GM13977 (cell line): ENCODE measurements at places on chromosomes 13 and 19.

GRCh38 chr19:22617614-22618320, 16.4 kb upstream of the ZNF492 start:
- DNase-seq: no peak

- peak; percentile 57 for DNase-seq
These were observed 17.1 kb downstream of the CARM1 start for GRCh38 chr19:10888421-10888866.

DNA sequence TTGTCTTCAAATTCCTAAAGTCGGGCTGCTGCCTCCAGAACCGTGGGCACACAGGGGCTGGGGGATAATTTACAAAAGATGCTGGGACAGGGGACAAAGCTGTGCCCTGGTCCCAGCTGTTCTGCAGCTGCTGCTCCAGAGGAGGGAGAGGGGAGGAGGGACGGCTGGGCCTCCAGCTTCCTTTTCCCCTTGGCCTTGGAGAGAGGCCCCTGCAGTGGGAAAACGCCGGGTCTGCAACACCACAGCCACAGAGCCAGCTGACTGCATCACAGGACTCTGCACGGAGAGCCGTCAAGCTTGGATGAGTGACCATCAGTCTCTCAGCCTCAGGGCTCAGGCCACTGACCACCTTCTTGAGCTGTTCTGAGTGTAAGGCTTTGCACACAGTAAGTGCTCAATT, 6.1 kb downstream of the DOCK6 start:
- DNase-seq: no peak

DNA sequence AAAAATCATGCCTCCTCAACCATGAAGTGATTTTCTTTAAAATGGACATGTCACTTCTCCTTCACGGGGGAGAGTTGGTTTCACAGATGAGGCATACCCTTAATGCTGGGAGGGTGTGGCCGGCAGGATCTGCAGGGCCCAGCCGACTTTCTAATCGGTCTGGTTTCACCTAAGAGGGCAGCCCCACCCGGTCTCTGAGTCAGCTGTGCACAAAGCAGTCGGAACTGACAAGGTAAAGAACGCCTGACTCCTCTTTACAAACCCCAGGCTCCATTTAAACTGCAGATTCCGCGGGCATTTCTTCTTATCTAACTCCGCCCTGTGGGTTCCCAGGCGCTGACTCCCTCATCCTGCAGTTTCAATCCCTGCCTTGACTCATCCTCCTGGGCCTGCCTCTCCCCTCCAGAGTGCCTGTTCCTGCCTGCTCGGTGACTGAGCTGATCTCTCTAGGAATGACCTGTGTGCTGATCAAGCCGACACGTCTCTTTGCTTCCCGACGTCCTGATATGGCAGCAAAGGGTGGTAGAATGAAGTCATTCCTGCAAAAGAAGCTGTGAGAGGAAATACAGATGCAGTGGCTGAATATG, 63.4 kb downstream of the EFNB2 start:
- no peak for DNase-seq

DNA sequence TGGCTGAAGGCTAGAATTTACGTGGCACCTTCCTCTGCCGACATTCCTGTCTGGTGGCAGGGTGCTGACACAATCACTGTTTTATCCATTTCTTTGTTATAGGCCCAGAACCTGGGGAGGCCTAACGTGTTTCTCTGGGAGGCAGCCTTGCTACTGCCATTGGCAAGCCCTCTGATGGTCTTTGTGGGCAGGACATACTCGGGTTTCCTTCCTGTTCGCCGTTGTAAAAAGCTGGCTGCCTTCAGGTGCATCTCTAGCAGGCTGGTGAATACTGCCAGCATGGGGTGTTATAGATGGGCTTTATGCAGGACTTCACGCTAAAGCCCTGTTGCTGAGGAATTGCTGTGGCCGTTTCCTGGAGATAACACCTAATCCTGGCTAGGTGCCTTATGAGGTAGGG, 28.1 kb downstream of the B3GLCT start:
- DNase-seq: no peak

GRCh38 chr13:98570929-98571372, 6.0 kb downstream of the STK24 start:
- peak; percentile 85 for DNase-seq

DNA sequence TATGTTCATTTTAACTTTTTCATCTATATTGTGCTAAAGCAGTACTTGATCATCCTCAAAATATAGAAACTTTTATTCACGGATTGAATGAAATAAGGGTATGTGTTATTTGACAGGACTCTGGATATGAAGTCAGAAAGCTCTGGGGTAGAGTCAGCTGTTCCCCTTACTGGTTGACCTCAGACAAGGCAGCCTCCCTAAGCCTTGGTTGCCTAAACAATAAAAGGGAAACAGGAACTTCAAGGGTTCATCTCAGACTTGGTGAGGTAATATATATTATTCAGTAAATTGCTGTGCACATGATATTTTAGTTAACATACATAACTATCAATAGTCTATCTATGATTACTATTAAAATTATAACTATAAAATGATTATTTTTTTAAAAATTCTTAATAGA, 13.6 kb downstream of the POLR1D start:
- DNase-seq: no peak

GRCh38 chr19:33730858-33731607, 65.6 kb upstream of the KCTD15 start:
- no peak for DNase-seq

GRCh38 chr13:70613295-70613694, 505.0 kb upstream of the KLHL1 start:
- no peak for DNase-seq

- no peak for DNase-seq
These were observed 6.0 kb downstream of the PNMA8B start for GRCh38 chr19:46489445-46490272.

DNA sequence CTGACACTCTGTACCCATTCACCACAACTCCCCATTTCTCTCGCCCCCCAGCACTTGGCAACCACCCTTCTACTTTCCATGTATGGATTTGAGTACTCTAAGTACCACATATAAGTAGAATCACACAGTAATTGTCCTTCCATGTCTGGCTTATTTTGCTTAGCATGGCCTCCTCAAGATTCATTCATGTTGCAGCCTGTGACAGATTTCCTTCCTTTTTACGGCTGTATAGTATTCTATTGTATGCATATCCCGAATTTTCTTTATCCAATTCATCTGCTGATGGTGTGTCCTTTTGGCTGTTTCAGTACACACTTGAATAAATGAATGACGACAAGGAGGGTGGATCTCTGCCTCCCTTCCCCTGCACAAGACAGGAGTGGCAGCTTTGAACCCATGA, 95.1 kb downstream of the ZNF536 start:
- DNase-seq: no peak

GRCh38 chr13:24670961-24671381, 9.2 kb upstream of the ATP12A start:
- DNase-seq: no peak

DNA sequence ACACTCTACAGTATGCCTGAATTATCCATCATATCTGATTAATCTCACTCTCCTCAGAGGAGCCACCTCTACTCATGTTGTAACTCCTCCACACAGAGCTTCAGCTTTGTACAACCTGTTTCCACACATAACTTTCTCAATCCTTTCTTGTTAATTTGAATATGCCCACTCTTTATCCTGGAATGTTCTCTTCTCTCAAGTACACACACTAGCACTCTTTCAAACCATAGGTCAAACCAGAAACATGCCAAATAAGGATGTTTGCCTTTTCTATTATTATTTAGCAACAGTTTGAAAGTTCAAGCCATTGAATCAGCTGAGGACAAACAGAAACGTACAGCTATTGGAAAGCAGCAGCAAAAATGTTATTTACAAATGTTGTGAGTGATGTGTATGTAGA, 110.3 kb downstream of the MIPEP start:
- DNase-seq: no peak

- DNase-seq: no peak
These were observed 292.7 kb downstream of the OLFM4 start for GRCh38 chr13:53321296-53321801.

- DNase-seq: no peak
These were observed 10.2 kb downstream of the CAPN12 start for GRCh38 chr19:38734176-38734425.
